ENCODE measurements at places on chromosomes 4 and X.

- DNase-seq: no peak
These were observed 44.9 kb downstream of the STAP1 start for GRCh38 chr4:67603310-67604028.

- DNase-seq: no peak
These were observed 95.4 kb upstream of the ADRA2C start for GRCh38 chr4:3670521-3671519.

DNA sequence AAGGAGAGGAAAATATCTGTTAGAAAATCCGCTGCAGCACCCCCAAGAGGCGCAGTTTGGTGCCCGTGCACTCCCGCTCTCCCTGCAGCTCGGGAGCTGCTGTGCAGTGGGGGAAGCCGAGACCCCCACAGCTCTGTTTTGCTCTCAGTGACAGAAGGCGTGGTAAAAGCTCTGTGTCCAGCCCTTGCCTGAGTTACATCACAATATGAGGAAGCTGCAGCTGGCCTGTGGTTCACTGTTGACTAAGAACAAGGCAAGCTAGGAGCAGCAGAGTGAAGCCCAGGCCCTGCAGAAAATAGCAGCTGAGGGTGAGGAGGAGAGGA lies 88.5 kb upstream of the ADRA2C start:
- no peak for DNase-seq

DNA sequence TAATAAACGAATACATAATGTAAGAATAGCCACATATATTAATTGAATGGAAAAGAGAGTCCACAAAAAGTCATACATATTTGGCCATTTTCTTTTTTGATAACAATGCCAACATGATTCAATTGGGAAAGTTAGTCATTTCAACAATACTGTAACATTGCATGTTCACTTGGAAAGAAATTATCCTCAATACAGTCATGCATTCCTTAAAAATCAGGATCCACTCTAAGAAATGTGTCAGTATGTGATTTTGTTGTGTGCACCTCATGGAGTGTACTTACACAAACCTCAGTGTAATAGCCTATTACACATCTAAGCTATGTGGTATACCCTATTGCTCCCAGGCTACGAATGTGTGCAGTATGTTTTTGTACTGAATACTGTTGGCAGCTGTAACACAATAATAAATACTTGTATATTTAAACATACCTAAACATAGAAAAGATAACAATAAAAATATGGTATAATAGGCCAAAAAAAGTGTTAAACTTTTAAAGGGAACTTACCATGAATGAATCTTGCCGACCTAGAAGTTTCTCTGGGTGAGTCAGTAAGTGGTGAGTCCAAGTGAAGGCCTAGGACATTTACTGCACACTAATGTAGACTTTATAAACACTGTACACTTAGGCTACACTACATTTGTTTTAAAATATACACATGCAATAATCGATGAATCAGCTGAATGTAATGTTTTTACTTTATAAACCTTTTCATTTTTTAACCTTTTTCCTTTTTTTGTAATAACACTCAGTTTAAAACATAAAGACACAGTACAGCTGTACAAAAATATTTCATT lies 806.8 kb downstream of the PCDH18 start:
- DNase-seq: no peak
